ENCODE measurements at places on chromosomes 12 and 14.

DNA sequence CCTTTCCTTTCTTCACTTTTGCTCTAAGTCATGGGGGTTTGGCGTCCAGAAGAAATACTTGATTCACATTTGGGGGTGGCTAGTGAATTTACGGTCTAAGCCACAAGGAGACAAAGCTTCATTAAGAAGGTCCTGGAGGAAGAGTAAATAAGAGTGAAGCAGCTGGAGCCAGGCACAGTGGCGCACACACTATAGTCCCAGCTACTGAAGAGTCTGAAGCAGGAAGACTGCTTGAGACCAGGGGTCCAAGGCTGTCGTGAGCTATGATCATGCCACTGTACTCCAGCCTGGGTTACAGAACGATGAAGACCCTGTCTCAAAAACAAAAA is 23.3 kb downstream of the ACTN1 start:
- no peak for DNase-seq

DNA sequence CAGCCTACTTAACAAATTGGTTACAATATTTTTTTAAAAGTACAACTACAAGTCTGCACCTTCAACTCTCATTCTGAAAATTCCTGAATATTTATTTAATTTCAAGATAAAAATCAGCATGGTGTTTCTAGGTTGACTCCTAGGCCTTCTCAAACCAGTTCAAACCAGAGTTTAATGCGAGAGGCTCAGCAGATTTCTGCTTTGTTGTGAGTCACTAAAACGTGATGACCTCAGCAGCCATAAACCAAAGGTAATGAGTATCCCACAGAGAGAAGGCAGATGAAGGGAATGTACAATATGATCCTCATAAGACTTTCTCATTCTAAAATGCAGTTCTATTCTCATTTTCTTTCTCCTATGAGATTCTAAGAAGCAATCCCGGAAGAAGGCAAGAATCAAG is 1.5 kb downstream of the PRDM4 start:
- no peak for DNase-seq

GRCh38 chr12:131065801-131066200 is 112.1 kb downstream of the ADGRD1 start:
- DNase-seq, result peak; percentile 1

DNA sequence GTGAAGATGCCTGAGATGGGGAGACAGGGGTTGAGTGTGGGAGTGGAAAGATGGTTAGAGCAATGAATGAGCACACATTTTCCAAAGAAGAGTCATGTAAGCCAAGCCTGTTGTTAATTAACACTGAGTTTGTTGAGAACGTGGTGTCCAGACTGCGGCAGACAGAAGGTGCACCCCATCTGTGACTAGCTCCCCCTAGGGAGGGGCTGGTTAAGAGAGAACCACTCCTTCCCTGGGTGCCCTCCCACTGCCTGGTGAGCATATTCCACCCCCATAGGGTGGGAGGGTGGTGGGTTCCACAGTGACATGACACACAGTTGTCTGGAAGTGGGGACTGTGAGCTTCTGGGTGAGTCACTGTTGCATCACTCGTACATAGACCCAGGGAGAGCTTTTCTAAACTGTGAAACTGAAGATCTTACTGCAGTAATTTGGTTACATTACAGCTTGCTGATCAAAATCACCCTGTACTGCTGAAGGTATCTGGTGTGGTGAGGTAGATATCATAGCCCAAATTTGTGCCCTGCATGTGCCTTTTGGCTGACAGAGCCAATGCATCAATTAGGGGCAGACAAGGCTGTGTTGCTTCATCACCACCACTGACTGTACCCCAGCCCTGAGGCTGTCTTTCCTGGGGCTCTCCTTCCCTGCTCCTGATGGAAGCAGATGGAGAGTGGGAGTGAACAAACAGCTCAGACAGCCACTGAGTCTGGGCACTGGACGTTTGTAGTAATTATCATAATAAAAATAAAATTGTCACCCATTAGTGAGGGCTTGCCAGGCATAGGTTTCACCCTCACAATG is 150.9 kb downstream of the EMP1 start:
- DNase-seq, result no peak

GRCh38 chr12:78721906-78722305 is 142.7 kb upstream of the SYT1 start:
- DNase-seq, result no peak

DNA sequence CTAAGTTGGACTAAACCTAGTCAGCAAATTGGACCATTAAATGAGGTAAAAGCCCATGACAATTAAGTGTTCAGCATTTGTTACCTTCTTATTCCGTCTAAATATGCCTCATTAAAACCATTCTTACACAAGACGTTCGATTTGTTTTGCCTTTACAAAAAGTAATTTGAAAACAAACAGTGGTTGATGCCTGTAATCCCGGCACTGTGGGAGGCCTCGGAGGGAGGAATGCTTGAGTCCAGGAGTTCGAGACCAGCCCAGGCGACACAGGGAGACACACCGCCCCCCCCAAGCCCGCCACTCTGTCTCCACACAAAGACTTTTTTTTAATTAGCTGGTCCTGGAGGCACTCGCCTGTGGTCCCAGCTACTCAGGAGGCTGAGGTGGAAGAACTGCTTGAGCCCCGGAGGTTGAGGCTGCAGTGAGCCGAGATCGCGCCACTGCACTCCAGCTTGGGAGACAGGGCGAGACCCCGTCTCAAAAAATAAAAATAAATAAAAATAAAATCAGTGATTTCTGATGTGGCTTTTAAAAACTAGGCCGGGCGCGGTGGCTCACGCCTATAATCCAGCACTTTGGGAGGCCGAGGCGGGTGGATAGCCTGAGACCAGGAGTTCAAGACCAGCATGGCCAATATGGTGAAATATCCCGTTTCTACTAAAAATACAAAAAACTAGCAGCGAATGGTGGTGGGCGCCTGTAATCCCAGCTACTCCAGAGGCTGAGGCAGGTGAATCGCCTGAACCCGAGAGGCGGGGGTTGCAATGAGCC is 856 bp upstream of the EIF4B start:
- DNase-seq, result no peak

DNA sequence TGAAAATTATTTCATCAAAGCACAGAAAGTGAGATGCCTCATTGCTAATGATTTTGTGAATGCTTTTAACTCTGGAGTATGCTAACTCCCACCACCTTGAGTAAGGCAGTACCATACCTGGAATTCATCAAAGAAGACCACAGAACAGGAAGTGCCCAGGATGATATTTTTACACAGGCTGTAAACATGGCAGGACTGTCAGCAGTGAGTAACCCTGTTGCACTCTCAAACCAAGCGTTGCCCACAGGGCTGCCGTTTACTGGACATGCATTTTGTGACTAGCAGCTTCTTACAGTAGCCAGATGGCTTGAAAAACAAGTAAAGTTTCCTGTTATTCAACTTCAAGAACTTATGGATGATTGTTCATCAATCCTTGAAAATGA is 42.4 kb downstream of the RALGAPA1 start:
- no peak for DNase-seq

- no peak for DNase-seq
Observed at GRCh38 chr12:53174881-53175491, 5.5 kb upstream of the ZNF740 start.

GRCh38 chr14:36493761-36494160 is 26.3 kb downstream of the NKX2-1 start:
- DNase-seq, result no peak

DNA sequence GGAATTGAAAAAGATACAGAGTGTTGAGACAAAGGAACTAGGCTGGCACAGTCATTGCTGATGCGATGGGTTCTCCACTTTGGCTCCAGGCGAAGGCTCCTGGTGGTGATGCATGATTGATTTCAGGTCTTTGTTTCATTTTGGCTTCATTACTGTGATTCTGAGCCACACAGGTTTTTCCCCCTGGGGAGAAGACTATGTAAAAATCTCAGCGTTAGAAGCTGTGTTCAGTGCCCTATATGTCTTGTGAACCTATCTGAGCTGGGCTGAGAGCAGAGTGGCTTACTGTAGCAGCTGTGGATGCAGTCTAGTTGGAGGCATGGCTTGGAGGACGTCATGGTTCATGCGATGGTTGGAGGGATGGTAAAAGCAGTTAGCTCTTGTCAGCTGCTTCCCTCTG is 54.0 kb downstream of the GPATCH2L start:
- no peak for DNase-seq
